ENCODE measurements at places on chromosomes 7 and 10. TPM values are rescaled to one million over a fixed set of nuclear protein-coding genes. Genes with fewer than 3 reads are reported as not detected.

The ACHE gene
- 0.22 TPM for total RNA-seq

DNA sequence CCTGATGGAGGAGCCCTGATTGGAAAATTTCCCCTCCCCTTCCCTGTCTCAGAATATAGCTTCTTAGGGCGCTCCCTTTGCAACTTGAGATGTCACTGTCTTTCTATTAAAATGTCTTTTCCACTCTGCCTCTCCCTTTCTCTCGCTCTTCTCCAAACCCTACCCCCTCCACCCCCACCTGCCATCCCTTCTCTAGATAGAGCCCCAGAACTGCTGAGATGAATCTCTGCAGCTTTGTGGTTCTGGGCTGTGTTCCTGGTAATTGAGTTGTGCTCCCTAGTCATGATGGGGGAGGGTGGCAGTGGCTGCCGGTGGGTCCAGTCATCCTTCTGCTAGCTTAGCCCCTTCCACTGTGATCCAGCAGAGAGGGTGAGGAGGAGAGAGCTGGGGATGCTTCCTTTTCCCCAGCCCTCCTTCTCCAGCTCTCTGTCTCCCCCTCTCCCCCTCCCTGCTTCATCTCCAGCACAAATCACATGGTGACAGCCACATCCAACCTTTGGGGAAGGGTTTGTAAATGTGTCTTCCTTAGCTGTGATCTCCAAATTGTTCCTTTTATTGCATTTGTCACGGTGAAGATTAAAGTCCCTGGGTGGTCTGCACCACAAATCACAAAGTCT is 50.8 kb upstream of the BTRC start:
- DNase-seq = no peak

The PRSS37 gene
- total RNA-seq = not detected

DNA sequence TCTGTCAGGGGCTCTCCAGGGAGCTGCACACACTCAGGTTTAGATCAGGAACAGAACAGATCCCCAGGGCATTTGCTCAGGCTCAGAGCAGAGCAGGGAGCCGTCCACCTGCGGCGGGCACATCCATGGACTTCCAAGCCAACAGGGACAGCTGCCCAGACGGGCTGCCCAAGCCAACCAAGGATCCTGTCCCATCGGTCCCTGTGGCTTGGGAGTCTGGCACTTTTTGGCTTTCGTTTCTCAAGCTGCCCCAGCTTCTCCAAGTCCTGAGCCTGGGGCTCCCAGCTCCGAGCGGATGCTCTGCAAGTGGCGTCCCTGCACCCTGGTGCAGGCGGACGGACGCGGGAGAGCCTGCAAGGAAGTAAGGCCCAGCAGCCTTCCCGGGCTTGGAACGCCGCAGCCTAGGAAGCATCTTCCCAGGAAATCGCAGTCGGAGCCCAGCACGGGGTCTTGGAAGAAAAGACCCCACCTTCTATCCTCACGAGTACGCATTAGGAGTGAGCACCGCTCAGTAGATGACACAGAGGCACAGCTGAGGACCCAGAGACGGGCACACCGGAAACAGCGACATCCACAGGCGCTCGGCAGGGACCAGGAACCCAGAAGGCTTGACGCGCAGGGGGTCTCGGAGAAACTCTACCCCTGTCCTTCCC is 6.0 kb downstream of the GPR146 start:
- DNase-seq = no peak

DNA sequence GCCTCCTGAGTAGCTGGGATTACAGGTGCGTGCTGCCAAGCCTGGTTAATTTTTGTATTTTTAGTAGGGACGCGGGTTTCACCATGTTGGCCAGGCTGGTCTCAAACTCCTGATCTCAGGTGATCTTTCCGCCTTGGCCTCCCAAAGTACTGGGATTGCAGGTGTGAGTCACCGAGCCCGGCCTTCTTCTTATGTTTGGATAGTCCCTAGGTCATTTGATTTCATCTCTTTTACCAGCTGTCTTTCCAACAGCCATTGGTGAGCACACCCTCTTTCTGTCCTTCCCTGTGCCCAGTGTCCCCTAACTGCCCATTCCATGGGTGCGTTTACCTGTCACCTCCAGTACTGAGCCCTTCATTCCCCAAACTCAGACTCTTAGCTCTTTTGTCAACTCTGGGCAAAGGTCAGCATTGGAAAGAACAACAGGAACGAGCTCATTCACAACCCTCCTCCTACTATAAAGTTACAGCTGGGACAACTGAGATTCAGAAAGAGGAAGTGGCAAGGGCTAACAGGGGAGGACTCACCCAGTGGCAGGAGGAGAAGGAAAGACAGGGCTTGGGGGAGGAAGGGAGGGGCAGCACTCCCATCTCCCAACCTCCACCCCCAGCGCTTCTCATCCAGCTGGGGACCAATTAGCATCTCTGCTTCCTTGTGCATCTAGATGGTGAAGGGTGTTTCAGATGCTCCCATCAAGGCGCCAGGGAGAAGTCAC is 5.6 kb downstream of the SSC4D start:
- DNase-seq = no peak

DNA sequence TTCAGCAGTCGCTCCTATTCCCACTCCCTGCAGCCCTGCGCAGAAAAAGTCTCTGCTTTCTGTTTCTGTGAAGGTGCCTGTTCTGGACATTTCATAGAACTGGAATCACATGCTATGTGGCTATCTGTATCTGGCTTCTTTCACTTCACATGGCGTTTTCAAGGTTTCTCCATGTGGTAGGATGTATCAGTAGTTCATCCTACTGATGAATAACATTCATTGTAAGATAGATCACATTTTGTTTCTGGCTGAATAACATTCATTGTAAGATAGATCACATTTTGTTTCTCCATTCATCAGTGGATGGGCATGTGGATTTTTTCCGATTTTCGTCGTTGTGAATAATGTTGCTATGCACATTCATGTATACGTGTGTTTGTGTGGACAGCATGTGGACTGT is 44.5 kb downstream of the HSPA12A start:
- DNase-seq = no peak

GRCh38 chr10:29435809-29436501 is 147.1 kb downstream of the LYZL1 start:
- no peak for DNase-seq

The TNS3 gene
- 0.16 TPM for total RNA-seq

GRCh38 chr10:31207636-31208035 is 111.4 kb upstream of the ZEB1 start:
- DNase-seq = no peak

- no peak for DNase-seq
Measured at GRCh38 chr10:6840201-6840691, 260.2 kb upstream of the PRKCQ start.

GRCh38 chr10:49397036-49397999 is 1.4 kb upstream of the DRGX start:
- DNase-seq = no peak

GRCh38 chr7:41449694-41450093 is 253.2 kb downstream of the INHBA start:
- DNase-seq = no peak

DNA sequence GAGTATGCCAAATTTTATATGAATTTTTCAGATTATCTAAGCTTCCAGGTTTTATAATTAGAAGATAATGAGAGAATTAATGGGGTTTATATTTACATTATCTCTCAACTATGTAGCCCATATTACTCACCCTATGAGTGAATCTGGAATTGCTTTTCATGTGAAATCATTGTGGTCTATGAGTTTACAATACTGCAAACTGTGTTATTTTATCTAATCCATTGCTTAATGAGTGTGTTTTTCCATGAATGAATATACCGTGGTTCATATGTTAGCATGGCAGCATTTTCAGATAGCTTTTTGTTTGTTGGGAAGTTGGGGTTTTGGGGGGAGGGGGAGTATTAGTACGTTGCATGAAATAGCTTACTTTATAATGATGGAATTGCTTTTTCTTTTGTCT is 44.5 kb downstream of the FGFBP3 start:
- DNase-seq = no peak
